ENCODE measurements at places on chromosomes 7 and 10. TPM values are rescaled to one million over a fixed set of nuclear protein-coding genes. Genes with fewer than 3 reads are reported as not detected.

Gene ELN
- total RNA-seq = not detected

Gene ST8SIA6
- total RNA-seq = not detected

DNA sequence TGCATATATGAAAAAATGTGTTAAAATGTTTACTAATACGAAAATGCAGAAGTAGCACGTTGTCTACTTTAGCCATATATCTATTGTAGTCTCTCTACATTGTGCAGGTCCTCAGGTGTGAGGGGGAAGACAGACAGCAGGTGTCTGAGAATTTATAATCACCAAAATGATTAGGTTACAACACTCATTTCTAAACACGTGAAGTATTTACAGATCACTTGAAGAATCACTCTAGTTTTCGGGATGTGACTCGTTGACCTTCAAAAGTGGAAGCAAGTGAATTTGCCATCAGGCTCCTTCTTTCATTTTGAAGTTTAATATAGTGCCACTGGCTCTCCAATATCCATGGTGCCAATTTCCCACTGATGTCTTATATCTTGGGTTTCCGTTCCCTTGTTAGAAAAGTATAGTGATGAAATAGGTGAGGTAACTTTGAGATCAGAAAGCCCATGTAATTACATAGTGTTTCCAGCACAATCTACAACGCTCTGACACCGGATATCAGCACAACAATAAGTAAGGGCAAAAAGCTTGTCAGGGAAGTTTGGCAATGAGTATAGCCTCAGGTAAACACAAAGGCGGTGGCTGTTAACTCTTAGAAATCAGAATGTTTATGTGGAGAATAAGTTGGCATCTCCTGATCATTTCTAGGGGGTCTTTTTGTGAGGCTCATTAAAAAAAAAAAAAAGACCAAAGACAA lies 57.5 kb upstream of the SP4 start:
- no peak for DNase-seq

GRCh38 chr7:111801277-111801676 lies 239.0 kb upstream of the IMMP2L start:
- DNase-seq = no peak
